ENCODE measurements at places on chromosomes 11 and 22. TPM values are rescaled to one million over a fixed set of nuclear protein-coding genes. Genes with fewer than 3 reads are reported as not detected.

The DRD4 gene
- not detected for polyA plus RNA-seq

The CDCA5 gene
- polyA plus RNA-seq, result 10.4 TPM

The OR5M8 gene
- polyA plus RNA-seq, result not detected

The ANKRD49 gene
- 7.9 TPM for polyA plus RNA-seq

The MRGPRX4 gene
- polyA plus RNA-seq, result 0.05 TPM

The CTTN gene
- polyA plus RNA-seq, result 184 TPM

- no peak for DNase-seq
Measured at GRCh38 chr11:117918366-117919255, 10.6 kb downstream of the TMPRSS13 start.

DNA sequence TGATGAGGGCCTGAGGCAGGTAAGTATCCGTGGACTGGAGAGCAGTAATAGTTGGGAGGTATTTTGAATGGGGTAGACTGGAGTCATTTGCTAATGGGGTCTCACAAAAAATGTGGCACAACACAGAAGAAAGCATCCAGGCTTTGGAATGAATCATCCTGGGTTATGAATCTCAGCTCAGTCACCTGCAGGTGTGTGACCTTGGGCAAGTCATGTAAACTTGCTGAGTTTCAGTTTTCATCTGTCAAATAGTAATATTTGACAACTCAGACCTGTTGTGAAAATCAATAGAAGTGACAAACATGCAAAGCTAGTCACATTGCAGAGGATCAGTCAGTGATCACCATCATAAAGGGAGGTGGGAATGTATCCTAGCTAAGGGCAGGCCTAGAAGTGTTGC is 232.0 kb upstream of the TENM4 start:
- DNase-seq, result no peak

GRCh38 chr11:28729339-28729738 is 621.2 kb downstream of the METTL15 start:
- DNase-seq, result no peak

- DNase-seq, result no peak
Measured at GRCh38 chr11:64243236-64243854, 2.5 kb downstream of the FKBP2 start.
